ENCODE measurements at places on chromosomes 4 and X. TPM values are rescaled to one million over a fixed set of nuclear protein-coding genes. Genes with fewer than 3 reads are reported as not detected.

DNA sequence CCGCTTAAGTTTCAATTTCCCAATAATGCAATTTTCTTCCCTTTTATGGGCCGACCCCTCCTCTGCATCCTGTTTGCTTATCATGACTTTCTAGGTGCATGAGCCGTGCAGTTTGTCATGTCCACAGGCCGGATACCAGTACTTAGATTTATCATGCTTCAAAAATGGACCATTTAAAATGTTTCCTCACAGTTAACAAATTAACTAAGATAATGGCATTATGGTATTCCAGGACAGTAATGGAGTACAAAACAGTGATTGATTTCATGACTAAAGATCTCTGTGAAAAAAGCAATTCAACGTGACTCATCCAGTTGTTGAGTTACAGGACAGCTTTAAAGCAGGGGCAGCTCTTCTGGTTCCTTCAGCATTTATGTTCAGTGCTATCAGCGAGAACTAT, 23.0 kb downstream of the SNX25 start:
- no peaks in the 10 kb centered on the region for H3K27me3 ChIP-seq
- no peak for DNase-seq
- H3K4me1 ChIP-seq, result peaks cover 7% of the 10 kb centered on the region
- H3K4me3 ChIP-seq, result no peak overlapping the region
- no peak overlapping the region for H3K27ac ChIP-seq

- no peaks in the 10 kb centered on the region for H3K4me1 ChIP-seq
- H3K36me3 ChIP-seq, result no peaks in the 10 kb centered on the region
- no peak for DNase-seq
- H3K27ac ChIP-seq, result no peak overlapping the region
These were observed 58.0 kb upstream of the SCOC start for GRCh38 chr4:140315438-140315837.

DNA sequence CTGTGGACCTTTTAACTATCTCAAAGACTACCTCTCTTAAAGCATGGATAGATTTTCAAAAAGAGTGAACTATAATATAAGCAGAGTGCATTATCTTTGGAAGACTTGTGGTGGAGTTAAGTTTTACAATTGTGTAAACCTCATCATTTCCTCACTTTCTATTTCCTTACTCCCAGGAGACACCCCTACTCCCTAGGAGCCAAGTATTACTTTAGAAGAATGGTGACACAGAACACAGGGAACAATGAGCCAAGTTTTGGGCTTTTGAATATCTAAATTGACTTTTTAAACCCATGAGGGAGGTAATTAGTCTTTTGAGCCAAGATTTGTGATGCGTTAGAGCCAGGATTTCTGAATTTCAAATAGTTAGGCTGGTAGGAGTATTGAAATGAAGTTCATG, 78.9 kb upstream of the UNC5C start:
- H3K27ac ChIP-seq, result no peak overlapping the region
- H3K36me3 ChIP-seq, result no peaks in the 10 kb centered on the region
- H3K4me1 ChIP-seq, result no peaks in the 10 kb centered on the region
- H3K27me3 ChIP-seq, result no peaks in the 10 kb centered on the region
- no peak overlapping the region for H3K4me3 ChIP-seq

GRCh38 chr4:91621446-91621845, 682.3 kb upstream of the GRID2 start:
- H3K4me3 ChIP-seq, result no peak overlapping the region
- DNase-seq, result no peak
- H3K4me1 ChIP-seq, result no peaks in the 10 kb centered on the region
- no peak overlapping the region for H3K27ac ChIP-seq
- no peaks in the 10 kb centered on the region for H3K36me3 ChIP-seq

TREX2 gene
- total RNA-seq, result 1.4 TPM

TSPAN7 gene
- total RNA-seq, result 44.9 TPM

GRCh38 chr4:70704215-70704930, 16.0 kb downstream of the UTP3 start:
- peak overlapping the region; percentile 96 for H3K27ac ChIP-seq
- H3K27me3 ChIP-seq, result no peaks in the 10 kb centered on the region
- H3K4me1 ChIP-seq, result peaks cover 2% of the 10 kb centered on the region
- peak; percentile 93 for DNase-seq
- no peaks in the 10 kb centered on the region for H3K36me3 ChIP-seq
